ENCODE measurements at places on chromosomes 5 and 9.

DNA sequence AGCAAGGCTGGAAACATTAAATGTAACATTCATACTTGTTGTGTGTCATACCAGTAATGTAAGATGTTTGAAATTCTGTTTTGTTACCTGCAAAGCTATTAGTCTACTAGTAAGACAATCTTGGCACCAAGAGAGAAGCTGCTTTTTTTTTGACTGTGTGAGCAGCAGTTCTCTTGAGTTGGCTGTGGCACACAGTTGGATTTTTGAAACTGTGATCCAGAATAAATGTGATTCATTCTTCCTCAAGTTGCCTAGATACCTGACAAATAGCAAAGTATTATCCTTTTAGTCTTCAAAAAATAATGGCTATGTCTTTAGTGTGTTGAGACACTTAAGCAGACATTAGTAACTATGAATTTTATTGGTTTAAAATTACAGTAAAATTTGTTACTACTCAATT lies 57.2 kb upstream of the HAPLN1 start:
- no peaks in the 10 kb centered on the region for H3K27me3 ChIP-seq
- no peak overlapping the region for H3K4me3 ChIP-seq
- no peak overlapping the region for H3K27ac ChIP-seq

DNA sequence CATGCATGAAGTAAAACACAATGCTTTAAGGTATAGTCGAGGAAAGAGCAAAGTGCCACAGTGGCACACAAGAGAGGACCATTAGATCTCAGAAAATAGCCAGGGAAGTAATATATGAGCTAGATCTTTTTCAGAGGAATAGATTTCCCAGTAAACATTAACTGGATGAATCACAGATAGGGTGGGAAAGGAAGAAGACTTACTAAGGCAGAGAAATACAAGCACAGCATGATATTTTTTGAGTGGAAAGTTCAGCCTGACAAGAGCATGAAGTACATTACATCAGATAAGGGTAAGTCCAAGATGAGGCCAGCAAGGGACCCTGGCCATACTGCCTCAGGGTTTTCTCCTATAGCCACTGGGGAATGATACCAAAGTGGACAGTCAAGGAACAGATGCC lies 804.6 kb upstream of the DMAC1 start:
- H3K27ac ChIP-seq: no peak overlapping the region
- H3K4me1 ChIP-seq: no peaks in the 10 kb centered on the region
- no peak overlapping the region for H3K4me3 ChIP-seq
- no peaks in the 10 kb centered on the region for H3K36me3 ChIP-seq
- DNase-seq: no peak

DNA sequence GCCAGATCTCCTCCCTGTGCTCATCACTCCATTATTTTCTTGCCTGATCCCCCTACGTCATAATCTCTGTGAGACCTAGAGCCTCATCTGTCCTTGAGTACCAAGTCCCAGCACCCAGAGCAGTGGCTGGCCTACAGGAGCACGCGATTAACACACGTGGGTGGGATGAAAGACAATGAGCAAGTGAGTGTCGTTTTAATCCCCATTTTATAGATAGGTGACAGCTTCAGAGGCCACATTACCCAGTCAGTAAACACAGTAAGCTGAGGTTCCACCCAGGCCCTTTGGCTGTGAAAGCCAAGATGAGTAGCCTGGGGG lies 17.3 kb downstream of the TRUB2 start:
- no peak overlapping the region for H3K4me3 ChIP-seq
- H3K4me1 ChIP-seq: peaks cover 42% of the 10 kb centered on the region
- DNase-seq: no peak
- H3K36me3 ChIP-seq: peaks cover 16% of the 10 kb centered on the region
- no peaks in the 10 kb centered on the region for H3K27me3 ChIP-seq

- H3K36me3 ChIP-seq: no peaks in the 10 kb centered on the region
- H3K4me3 ChIP-seq: no peak overlapping the region
- no peaks in the 10 kb centered on the region for H3K27me3 ChIP-seq
- peaks cover 5% of the 10 kb centered on the region for H3K4me1 ChIP-seq
- peak; percentile 74 for DNase-seq
Measured at GRCh38 chr5:152688561-152689249, 283.6 kb upstream of the NMUR2 start.
